ENCODE measurements at places on chromosomes 6 and 20.
A peak's percentile ranks its signal among the peaks of the same experiment; 100 is the strongest.

GRCh38 chr20:8645326-8645725 lies 423.6 kb upstream of the PLCB4 start:
- no peak for DNase-seq

DNA sequence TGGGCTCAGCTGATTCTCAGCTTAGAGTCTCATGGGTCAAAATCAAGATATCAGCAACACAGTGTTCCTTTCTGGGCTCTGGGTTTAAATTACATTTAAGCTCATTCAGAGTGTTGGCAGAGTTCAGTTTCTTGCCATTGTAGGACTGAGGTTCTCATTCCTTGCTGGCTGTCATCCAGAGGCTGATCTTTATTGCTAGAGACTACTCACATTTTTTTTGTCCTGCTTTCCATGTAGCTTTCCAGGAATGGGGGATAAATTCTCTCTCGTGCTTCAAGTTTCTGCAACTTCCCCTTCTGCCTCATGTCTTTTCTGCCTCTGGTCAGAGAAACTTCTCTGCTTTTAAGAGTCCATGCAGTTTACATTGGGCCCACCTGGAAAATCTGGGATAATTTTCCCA lies 86.9 kb downstream of the RFX6 start:
- no peak for DNase-seq

GRCh38 chr6:38937839-38938613 lies 110.6 kb upstream of the GLP1R start:
- DNase-seq = peak; percentile 1

GRCh38 chr6:161140554-161140875 lies 133.3 kb downstream of the AGPAT4 start:
- DNase-seq = no peak

DNA sequence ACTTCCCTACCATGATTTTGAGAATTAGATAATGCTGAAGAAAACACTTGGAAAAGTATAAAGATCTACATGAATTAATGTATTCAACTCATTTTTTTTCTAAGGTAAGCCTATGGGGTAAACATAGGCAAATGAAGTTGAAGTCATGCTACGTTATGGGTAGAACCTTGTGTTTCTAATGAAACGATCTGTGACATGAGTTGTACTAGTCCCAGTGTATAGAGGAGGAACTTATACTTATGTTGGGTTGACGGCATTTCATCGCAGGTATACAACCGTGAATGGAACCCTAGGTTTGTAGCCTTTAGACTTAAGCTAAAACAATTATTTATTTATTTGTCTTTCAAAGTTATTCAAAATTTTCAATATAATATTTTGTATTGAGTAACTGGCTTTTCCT lies 2.6 kb downstream of the SLC35F1 start:
- no peak for DNase-seq

- no peak for DNase-seq
Measured at GRCh38 chr20:35607003-35607735, 8.5 kb upstream of the SPAG4 start.

- no peak for DNase-seq
Measured at GRCh38 chr6:139472351-139473015, 98.0 kb upstream of the CITED2 start.

GRCh38 chr6:32697031-32697430 lies 30.6 kb upstream of the HLA-DQB1 start:
- DNase-seq = no peak

- no peak for DNase-seq
Measured at GRCh38 chr20:9576695-9577094, 62.3 kb downstream of the LAMP5 start.

DNA sequence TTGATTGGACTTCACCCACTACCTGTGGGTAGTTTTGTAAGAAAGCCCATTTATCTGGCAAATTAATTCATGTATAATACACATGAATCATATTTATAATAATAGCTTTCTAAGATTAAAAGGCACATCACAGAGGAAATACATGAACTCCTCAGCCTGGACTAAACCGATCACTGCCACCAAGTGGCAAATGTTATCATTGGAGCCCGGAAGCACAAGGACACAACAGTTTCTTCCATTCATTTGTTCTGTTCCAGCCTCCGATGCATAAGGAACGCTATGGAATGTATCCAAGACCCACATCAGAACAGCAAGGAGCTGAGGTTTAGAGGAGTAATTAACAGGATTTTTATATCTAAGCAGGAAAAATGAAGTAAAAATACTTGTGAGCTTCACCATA lies 13.9 kb upstream of the IPCEF1 start:
- DNase-seq = peak; percentile 7

GRCh38 chr6:17740559-17741220 lies 34.0 kb upstream of the NUP153 start:
- no peak for DNase-seq
